ENCODE measurements at places on chromosomes 2 and 18.

GRCh38 chr2:230944757-230945372 lies 19.8 kb upstream of the GPR55 start:
- no peak for DNase-seq

- no peak for DNase-seq
Observed at GRCh38 chr2:9639000-9639602, 8.3 kb upstream of the YWHAQ start.

- no peak for DNase-seq
Observed at GRCh38 chr2:43531251-43531650, 64.6 kb downstream of the THADA start.

- DNase-seq, result no peak
Observed at GRCh38 chr2:17813010-17813741, 3.1 kb upstream of the MSGN1 start.

DNA sequence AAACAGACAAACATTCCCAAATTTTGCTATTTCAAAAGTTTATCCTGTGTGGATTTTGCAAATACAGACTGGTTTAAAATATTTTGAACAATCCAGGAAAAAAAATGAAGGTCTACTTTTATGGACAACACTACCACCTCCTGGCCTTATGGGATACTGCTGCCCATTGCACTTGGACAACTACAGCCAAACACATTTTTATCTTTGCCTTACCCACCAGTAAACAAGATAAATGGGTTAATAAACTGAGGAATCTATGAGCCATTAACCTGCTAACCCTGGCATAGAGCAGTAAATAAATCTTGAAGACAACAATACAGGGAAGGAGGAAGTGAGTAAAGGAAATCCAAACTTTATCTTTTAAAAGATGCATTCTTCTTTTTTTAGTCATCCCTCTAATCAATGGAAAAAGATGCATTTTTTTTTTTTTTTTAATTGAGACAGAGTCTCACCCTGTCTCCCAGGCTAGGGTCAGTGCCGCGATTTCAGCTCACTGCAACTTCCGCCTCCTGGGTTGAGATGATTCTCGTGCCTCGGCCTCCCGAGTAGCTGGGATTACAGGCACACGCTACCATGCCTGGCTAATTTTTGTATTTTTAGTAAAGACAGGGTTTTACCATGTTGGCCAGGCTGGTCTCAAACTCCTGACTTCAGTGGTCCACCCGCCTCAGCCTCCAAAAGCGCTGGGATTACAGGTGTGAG lies 2.1 kb upstream of the SPIRE1 start:
- DNase-seq, result peak; percentile 3

DNA sequence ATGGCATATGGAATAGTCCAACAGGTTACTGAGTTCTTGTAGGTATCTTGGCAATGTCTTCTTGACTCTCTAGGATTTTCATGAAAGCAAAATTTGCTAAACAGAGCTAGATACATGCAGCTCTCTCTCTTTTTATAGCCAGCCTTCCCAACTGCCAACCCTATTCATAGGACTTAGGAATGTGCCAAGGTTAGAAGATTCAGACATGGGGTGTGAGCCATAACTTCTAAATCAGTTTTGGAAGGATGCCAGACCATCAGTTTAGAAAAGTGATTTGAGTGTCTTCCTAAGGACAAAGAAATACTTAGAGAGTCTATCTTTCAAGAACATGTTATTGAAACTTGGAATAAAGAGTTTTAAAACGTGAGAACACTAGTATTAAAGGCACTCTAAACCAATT lies 619.5 kb upstream of the FANCL start:
- DNase-seq, result no peak

DNA sequence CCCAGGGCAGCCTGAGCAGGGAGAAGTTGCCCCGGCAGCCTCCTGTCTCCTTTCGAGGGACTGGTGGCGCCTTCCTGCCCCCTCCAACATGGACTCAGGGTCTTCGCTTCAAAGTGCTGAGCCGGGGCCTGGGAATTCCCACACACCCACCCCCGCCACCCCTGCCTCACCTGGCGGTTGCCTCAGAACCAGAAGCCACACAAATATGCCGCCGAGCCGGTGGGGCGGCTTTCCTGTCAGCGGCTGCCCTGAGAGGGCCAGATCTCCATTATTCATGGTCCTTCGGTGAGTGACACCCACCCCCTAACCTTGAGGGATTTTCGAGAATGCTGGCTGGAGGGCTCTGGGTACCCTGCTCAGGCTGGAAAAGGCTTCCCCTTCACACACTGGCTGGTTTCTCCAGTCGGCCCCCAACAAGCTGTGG lies 71.7 kb downstream of the SMAD7 start:
- DNase-seq, result no peak

- no peak for DNase-seq
Observed at GRCh38 chr18:44733754-44734465, 53.2 kb downstream of the SETBP1 start.

DNA sequence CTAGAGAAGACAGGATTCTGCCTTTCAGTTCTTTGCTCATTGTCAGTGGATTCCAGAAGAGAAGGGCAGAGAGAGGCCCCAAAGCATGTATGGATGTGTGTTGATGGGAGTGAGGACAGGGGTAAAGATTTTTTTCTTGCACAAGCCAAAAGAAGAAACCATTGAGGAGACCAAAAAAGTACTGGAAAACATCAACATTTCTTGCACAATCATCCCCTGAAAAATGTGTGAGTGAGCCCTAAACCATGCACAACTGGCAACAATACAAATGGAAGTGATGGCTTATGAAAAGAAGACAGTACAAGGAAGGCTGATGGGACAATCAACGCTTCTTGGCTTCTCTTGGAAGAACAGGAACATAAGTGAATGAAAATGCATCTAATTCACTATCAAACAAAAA lies 5.6 kb upstream of the SMAD7 start:
- no peak for DNase-seq

GRCh38 chr2:63853527-63854310 lies 12.0 kb downstream of the UGP2 start:
- DNase-seq, result no peak

GRCh38 chr2:54614819-54615218 lies 108.6 kb upstream of the EML6 start:
- no peak for DNase-seq

DNA sequence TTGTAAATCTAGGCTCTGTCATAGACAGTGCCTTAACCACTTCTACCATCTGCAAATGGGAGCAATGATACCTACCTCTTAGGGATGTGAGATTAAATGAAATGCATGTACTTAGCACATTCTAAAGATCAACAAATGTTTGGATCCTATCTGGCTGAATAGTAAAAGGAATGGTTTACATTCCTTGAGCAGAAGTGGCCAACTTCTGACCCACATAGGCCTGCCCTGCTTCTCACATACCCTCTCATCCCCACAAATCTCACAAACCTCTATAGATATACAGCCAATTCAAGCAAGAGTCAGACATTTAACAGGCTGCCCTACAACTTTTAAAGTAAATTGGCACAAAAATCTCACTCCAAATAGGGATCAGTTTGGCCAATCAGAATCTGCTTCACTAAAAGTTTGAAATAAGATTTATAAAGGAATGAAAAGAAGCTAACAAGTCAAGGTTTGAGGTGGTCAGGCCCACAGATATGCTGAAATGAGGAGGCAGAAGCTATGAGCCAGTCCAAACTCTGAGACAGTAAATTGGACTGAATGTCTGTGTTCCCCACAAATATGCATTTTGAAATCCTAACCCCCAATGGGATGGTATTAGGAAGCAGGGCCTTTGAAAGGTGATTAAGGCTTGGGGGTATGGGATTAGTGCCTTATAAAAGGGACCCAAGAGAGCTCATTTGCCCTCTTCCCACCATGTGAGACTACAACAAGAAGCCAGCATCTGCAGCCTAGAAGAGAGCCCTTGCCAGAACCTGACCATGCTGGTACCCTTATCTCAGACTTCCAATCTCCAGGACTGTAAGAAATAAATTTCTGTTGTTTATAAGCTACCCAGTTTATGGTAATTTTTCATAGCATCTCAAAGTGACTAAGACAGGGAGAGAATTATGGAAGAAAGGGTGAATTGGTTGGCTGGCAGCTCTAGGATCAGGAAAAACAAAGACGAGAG lies 227.8 kb upstream of the RBMS1 start:
- DNase-seq, result no peak

GRCh38 chr18:22275706-22276333 lies 106.4 kb downstream of the GATA6 start:
- no peak for DNase-seq

DNA sequence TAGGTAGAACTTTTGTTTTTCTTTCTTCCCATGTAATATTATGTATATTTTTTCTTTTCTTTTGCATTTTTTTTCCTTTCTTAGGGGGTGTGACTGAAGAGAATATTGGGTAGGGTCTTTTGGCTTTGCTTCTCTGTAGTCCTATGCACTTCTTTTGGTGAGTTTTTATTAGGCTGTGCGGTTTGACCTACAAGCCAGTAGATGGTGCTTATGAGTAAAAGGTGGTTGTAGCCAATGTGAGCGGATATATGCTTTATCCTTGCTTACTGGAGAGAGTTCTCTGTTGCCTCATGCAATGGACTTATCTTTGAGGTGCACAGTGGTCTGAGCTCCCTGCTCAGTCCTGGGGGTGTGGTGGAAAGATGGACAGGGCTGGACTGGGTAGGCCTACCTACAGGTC lies 52.7 kb downstream of the DSEL start:
- no peak for DNase-seq

GRCh38 chr18:26978812-26979341 lies 113.4 kb upstream of the AQP4 start:
- DNase-seq, result no peak

DNA sequence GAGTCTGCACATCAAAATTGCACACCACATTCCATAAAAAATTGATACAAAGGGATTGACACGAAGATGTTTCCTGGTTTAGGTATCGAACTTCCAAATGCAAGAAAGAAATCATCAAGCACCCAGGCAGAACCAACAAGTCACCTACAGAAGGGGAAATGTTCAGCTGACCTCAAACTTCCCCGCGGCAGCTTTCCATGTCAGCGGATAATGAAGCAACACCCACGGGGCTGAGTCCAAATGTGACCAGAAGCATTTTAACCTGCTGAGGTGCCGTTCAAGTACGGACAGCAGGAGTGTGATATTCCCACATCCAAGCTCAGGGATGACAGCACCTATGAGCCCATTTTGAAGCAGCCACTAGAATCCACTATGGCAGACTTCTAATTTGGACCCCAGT lies 124.9 kb downstream of the GALNT14 start:
- DNase-seq, result no peak

DNA sequence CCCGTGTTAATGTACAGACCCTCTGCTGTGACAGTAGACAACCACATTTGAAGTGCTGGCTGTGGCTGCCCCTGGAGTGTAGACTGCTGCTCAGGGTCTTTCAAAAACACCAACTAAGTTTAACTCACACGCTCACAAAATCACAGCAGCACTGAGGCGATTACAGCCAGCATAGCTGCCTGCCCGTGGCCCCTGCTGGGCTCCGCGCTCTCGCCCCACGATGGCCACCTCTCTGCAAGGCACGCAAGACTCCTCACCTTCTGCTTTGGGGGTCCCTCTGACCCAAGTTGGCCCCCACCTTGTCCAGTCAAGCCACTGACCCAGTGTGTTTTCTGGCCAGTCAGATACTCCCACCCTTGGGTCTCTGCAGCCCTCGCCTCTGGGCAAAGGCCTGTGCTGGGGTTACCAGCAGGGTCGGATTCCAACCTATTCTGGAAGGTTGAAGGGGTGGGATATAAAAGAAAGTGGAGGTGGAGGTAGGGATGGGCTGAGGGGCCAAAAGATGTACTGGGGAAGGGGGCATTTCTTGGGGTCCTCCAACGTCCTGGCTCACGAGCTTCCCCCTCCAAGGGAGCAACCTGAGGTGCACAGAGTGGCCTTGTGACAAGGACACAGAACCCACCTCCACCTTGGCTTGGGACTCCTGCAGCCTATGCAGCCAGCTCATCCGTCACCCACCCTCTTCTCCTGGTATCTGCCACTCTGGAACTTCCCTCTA lies 2.9 kb upstream of the B3GNT7 start:
- no peak for DNase-seq

- DNase-seq, result no peak
Observed at GRCh38 chr2:54143780-54144179, 28.4 kb downstream of the ACYP2 start.

DNA sequence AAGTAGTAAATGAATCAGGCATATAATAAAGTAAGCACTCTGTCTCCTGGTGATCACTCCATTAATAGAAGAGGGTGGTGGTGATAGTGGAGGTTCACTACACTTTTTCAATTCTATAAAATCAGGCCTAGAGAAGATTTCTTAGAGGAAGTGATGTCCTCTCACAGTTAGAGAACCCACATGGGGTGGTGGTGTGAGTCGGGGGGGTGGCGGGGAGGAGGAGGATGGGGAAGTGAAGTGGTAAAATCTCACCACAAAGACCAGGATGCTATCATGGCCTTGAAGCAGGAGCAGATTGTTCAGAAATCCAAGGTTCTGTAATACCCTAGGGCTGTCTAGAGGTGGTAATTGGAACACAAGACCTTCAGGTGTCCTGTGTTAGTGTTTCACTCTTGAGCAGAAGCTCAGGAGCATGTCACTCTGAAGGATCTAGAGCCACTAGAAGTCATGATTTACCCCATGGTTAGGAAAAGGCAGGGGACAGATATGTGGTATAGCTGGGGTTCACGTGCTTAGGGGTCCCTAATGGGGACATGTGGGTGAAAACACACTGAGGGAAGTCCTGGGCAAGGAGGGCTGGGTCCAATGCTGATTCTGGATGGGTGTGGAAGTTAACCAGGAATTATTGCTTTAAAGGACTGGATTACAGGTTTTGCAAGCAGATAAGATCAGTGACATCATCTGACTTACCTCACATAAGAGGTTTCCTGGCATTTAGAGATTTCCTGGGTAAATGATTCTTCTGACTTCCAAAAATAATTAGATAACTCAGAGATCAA lies 31.0 kb downstream of the RNF125 start:
- DNase-seq, result peak; percentile 22

GRCh38 chr18:9701609-9702349 lies 6.3 kb upstream of the RAB31 start:
- no peak for DNase-seq

DNA sequence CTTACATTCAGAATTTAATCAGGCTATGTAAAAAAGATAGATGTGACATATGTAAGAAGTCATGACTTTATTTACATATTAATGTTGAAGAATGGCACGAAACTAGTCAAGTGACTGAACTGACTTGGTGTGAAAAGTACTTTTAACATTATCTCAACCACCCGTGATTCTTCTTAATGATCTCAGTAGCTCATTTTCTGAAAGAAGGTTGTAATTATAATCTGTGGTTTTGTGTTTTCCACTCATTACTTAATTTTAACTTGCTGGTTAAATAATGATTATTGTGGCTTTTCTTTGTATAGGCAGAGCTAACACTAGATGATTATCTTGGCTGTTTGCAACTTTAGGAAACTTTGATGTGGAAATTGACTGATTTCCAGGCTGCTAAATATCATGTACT lies 18.5 kb downstream of the KCNJ13 start:
- DNase-seq, result no peak

DNA sequence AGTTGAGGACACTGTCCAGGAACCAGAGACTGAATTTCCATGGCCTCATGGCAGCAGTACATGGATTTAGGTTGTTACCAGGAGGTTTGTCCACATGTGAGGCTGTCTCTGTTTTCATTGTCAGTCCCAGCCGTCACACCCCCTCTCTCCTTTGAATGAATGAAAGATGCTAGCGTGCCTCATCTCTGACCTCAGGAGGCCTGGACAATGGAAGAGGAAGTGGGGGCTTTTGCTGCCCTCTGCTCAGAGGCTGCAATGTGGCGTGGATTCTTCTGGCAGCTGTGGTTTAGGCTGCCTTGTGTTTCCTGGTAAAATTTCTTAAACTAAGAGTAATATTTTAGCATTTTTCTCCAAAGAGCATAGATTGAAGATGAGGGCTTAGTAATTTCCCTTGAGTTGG lies 47.5 kb downstream of the RAB31 start:
- no peak for DNase-seq

GRCh38 chr2:10992023-10992791 lies 80.5 kb downstream of the KCNF1 start:
- DNase-seq, result no peak

Measured in activated CD4-positive, alpha-beta T cell treated with anti-CD3 and anti-CD28 coated beads for 24 hours (primary cell).